Breast epithelium (tissue), 4 donors: ENCODE measurements at places on chromosomes 5 and 9.

DNA sequence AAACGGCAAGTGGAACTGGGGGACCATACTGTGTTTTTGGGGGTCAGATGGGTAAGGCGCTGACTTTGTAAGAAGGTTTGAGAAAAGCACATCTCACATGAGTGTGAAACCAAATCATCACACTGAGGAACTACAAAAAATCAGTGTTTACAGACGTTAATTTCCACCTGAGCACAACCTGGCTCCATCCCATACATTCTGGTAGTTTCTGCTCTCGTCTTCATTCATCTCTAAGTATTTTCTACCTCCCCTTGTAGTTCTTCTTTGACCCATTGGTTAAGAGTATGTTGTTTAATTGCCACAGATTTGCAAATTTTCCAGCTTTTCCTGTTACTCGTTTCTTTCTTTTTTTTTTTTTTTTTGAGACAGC is 8.9 kb upstream of the DPP7 start:
- no peak overlapping the region for H3K4me3 ChIP-seq
- H3K27me3 ChIP-seq: no peaks in the 10 kb centered on the region
- no peaks in the 10 kb centered on the region for H3K4me1 ChIP-seq
- no peaks in the 10 kb centered on the region for H3K36me3 ChIP-seq

- peak overlapping the region; percentile 75 for H3K27ac ChIP-seq
- H3K27me3 ChIP-seq: no peaks in the 10 kb centered on the region
- H3K4me3 ChIP-seq: no peak overlapping the region
- no peak for DNase-seq
- no peaks in the 10 kb centered on the region for H3K36me3 ChIP-seq
- peaks cover 10% of the 10 kb centered on the region for H3K4me1 ChIP-seq
Observed at GRCh38 chr9:752201-752600, 89.3 kb upstream of the DMRT1 start.

DNA sequence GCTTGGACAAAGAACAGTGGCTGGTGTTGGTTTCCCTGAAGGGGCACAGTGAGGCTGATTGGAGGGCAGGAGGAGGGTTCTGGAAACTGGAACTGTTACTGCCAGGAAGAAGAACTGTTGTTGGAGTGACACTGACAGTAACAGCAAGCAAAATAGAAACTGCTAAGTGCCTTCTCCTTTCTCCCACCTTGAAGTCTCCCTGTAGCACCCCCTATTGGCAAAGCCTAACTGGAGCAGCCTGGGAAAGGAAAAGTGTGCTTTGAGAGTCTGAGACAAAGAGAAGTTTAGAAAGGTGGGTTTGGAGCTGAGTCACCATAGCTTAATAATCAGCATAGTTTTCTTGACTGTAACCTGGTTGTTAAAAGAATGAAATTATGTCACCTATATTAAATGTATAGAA is 2.5 kb upstream of the TMEM174 start:
- no peak overlapping the region for H3K4me3 ChIP-seq
- no peak overlapping the region for H3K27ac ChIP-seq
- no peak for DNase-seq
- no peaks in the 10 kb centered on the region for H3K36me3 ChIP-seq

GRCh38 chr5:80745490-80745889 is 90.7 kb upstream of the DHFR start:
- no peak overlapping the region for H3K27ac ChIP-seq
- H3K4me1 ChIP-seq: no peaks in the 10 kb centered on the region

DNA sequence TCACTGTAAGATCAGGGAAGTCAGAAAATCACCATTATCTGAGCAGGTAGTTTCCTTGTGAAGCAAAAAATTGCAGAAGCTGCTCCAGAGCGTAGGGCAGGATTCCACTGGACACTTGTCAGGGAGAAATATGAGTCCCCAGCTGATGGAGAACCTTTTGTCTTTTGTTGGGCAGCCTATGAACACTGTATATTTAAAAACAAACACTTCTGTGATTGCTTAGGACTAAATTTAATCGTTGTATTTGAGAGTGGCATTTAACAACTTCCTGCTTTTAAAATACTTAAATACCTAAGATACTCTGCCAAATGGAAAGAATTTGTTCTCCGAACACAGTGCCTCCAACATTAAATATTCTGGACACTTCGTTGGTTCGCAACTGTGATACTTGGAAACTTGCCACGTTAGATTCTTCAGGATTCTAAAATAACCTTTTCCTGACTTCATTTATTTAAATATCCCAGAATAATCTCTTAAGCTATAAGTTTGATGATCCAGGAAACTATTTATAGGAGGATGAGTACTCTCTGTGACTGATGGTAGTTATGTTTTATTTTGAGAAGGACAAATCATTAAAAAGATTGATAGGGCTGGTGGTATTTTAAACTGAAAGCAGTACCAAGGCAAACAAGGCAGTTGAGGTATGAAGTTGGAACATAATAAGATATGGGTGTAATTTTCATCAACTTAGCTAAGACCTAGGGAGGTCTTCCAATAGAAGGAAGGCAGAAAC is 2.7 kb upstream of the HSPA4 start:
- H3K36me3 ChIP-seq: no peaks in the 10 kb centered on the region
- peak overlapping the region; percentile 32 for H3K27ac ChIP-seq
- no peak overlapping the region for H3K4me3 ChIP-seq
- peaks cover 10% of the 10 kb centered on the region for H3K4me1 ChIP-seq

GRCh38 chr5:66661149-66661548 is 65.0 kb downstream of the MAST4 start:
- H3K27me3 ChIP-seq: no peaks in the 10 kb centered on the region
- no peaks in the 10 kb centered on the region for H3K4me1 ChIP-seq
- H3K4me3 ChIP-seq: no peak overlapping the region
- no peak for DNase-seq
- no peaks in the 10 kb centered on the region for H3K36me3 ChIP-seq
- no peak overlapping the region for H3K27ac ChIP-seq

GRCh38 chr5:126268697-126269315 is 154.4 kb upstream of the GRAMD2B start:
- no peak overlapping the region for H3K4me3 ChIP-seq
- H3K4me1 ChIP-seq: no peaks in the 10 kb centered on the region

- no peaks in the 10 kb centered on the region for H3K27me3 ChIP-seq
- no peaks in the 10 kb centered on the region for H3K4me1 ChIP-seq
- H3K4me3 ChIP-seq: no peak overlapping the region
- DNase-seq: no peak
- H3K27ac ChIP-seq: no peak overlapping the region
Observed at GRCh38 chr5:91706785-91707520, 323.8 kb upstream of the ARRDC3 start.

- no peak for DNase-seq
- H3K27me3 ChIP-seq: no peaks in the 10 kb centered on the region
- no peaks in the 10 kb centered on the region for H3K36me3 ChIP-seq
- H3K4me3 ChIP-seq: no peak overlapping the region
- no peak overlapping the region for H3K27ac ChIP-seq
Observed at GRCh38 chr9:106644661-106645060, 218.3 kb upstream of the ZNF462 start.

DNA sequence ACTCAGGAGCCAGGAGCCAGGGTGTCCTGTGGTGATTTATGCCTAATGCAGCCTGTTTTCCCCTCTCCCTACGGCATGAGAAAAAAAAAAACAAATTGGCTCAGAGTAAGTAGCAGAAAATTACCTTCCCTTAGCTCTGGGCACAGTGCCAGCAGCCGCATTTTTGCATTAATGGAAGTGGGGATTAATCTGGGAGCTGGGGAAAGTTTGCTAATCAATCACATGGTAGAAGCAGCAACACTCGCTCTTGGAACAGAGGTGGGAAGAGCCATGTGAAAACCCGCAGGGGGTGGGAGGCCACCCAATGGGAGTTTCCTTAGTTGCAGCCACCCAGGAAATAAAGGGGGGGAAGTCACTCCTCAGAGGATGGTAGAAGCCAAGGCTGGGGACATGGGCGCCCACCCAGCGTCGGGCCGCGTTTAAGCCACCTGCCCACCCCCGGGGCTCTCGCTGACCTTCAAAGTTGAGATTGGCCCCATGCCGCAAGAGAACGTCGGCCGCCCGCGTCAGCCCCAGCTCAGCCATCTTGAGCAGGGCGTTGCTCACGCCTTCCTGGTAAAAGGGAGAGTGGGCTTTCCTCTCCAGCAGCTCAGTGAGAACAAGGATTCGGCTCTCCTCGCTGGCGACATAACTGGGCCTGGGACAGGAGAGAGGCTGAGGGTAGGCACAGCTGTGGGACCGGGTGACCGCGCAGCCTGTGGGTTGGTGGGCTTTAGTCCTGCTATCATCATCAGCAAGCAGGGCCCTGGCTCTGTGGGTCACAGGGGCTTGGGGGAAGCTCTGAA is 1.7 kb downstream of the ASB6 start:
- DNase-seq: no peak
- no peaks in the 10 kb centered on the region for H3K36me3 ChIP-seq
- peak overlapping the region; percentile 81 for H3K27ac ChIP-seq
- H3K27me3 ChIP-seq: no peaks in the 10 kb centered on the region

- no peak overlapping the region for H3K27ac ChIP-seq
- H3K36me3 ChIP-seq: no peaks in the 10 kb centered on the region
- H3K27me3 ChIP-seq: no peaks in the 10 kb centered on the region
- no peak for DNase-seq
- no peaks in the 10 kb centered on the region for H3K4me1 ChIP-seq
Observed at GRCh38 chr5:90533794-90534193, 4.4 kb upstream of the LYSMD3 start.

- no peak overlapping the region for H3K27ac ChIP-seq
- no peak overlapping the region for H3K4me3 ChIP-seq
- H3K27me3 ChIP-seq: no peaks in the 10 kb centered on the region
Observed at GRCh38 chr5:113562828-113563400, 49.4 kb downstream of the YTHDC2 start.

- no peaks in the 10 kb centered on the region for H3K27me3 ChIP-seq
- H3K4me1 ChIP-seq: peaks cover 23% of the 10 kb centered on the region
- peak overlapping the region; percentile 37 for H3K4me3 ChIP-seq
- peak overlapping the region; percentile 89 for H3K27ac ChIP-seq
- no peaks in the 10 kb centered on the region for H3K36me3 ChIP-seq
Observed at GRCh38 chr9:27337833-27338526, 41.0 kb upstream of the EQTN start.

DNA sequence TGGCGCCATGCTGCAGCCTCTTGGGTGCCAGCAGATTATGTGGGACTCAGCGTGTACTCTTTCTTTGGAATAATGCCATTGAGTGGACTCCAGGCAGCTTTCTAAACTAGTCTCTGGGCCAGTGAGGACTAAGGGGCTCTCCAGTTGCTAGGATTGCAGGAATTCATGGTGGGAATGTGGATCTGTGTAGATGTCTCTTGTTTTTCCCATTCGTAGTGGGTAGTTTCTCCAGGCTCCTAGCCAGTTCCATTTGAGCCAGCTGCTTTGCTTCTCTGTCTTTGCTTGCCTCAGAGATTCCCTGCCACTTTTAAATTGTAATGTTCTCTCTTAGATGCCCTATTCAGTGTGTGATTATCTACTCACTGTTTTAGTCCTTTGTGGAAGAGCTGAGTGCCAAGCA is 42.6 kb downstream of the SLF1 start:
- no peaks in the 10 kb centered on the region for H3K36me3 ChIP-seq
- H3K27me3 ChIP-seq: no peaks in the 10 kb centered on the region
- no peaks in the 10 kb centered on the region for H3K4me1 ChIP-seq

DNA sequence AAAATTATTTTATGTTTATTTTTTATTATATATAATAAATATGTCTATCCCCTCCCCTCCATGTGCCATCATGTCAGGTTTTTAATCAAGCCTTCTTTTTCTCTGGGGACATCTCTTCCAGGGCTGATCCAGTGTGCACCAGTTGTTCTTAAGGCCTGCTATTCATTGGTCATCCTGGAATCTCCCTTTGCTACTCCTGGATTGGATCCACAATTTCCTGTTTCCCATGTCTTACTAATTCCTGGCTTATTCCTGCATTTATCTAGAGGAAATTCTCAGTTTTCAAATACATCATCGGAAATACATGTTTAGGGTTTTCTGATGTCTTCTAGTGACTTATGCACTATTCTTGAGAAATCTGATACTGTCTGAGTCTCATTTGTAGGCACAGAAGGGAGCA is 56.8 kb downstream of the ANGPTL2 start:
- DNase-seq: no peak
- no peaks in the 10 kb centered on the region for H3K36me3 ChIP-seq
- H3K4me1 ChIP-seq: no peaks in the 10 kb centered on the region
- H3K27ac ChIP-seq: no peak overlapping the region
- H3K27me3 ChIP-seq: no peaks in the 10 kb centered on the region

DNA sequence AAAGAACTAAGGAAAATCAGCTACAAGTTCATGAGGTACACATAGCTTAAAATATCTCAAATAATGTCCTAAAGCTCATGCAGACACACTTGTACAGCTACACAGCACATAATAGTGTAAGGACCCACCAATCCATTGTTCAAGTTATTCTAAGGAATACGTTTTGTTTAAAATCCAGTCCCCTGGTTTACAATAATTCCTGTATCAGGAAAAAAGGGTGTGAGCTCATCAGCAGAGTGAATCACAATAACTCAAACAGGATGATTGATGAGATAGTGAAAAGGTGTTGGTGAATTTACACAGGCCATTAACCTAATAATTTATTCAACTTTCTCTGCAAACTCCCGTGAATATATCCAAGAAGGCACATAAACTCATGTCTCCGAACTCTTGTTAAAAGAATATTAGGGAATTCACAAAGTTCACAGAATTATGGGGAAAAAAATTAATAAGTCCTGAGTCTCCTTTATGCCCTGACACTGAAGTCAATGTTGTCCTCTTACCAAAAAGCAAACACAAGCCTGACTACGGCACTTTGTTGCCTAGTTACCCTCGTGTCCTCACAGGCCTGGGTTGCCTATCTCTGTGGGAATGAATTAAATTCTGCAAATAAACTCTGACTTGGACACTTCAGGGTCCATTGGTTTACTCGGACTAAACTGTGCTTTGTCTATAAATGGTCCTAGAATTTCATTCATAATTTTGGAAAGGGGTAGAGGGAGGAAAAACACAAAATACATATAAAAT is 142.8 kb upstream of the PDE4D start:
- no peaks in the 10 kb centered on the region for H3K27me3 ChIP-seq
- no peak overlapping the region for H3K27ac ChIP-seq
- H3K4me1 ChIP-seq: no peaks in the 10 kb centered on the region
- H3K4me3 ChIP-seq: no peak overlapping the region

- H3K4me1 ChIP-seq: no peaks in the 10 kb centered on the region
- H3K27me3 ChIP-seq: no peaks in the 10 kb centered on the region
- H3K36me3 ChIP-seq: no peaks in the 10 kb centered on the region
- no peak for DNase-seq
Observed at GRCh38 chr5:148620696-148621095, 33.6 kb downstream of the HTR4 start.

DNA sequence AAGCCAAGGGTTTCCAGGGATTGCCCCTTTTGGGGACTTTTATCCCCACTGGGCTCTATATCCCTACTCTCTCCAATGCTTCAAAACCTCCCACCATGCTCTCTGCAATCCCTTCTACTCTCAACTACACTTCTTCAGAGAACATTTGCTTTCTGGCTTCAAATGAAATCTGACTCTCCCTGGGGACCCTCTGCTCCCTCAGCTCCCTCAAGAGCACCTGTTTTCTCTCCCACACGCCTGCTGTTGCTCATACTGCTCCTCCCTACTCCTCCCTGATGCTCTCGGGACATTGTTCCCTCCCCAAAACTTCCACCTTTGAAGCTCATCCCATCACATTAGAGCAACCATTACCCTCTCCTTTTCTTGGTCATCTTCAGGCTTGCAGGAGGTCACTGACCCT is 344.9 kb downstream of the CDK5RAP2 start:
- no peak for DNase-seq
- H3K4me1 ChIP-seq: no peaks in the 10 kb centered on the region
- no peaks in the 10 kb centered on the region for H3K27me3 ChIP-seq
- H3K4me3 ChIP-seq: no peak overlapping the region
- no peaks in the 10 kb centered on the region for H3K36me3 ChIP-seq
